OCI-M1 (cell line): ENCODE measurements at places on chromosomes 16 and 17.

GRCh38 chr17:79993390-79994227, 42.1 kb downstream of the TBC1D16 start:
- peak; percentile 40 for DNase-seq

DNA sequence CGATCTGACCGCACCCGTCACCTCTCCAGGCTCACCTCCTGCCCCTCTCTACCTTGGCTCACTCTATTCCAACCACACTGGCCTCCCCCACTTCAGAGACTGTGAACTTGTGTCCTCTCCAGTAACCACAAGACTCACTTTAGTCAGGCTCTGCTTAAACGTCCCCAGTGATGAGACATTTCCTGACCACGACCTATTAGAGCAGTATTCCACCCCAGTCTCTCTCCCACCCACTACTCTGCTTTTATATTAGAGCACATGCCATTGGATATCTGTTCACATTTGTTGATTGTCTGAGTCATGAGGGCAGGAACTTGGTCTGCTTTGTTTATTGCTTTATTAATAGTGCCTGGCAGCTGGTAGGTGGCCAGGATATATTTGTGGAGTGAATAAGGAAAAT, 20.1 kb downstream of the COX11 start:
- DNase-seq, result peak; percentile 40

DNA sequence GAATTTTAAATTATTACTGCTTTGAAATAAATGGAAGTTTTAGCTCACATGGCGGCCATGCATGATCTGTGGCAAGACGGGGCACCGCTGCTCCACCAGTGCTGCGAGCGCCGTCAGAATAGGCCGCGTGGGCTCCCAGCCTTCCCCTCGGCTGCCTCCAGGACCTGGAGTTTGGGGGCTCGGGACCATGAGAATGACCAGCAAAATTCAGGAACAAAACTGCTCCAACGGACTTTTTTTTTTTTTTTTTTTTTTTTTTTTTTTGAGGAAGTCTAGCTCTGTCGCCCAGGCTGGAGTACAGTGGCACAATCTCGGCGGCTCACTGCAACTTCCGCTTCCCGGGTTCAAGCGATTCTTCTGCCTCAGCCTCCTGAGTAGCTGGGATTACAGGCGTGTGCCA, 38.3 kb upstream of the AKAP1 start:
- no peak for DNase-seq

DNA sequence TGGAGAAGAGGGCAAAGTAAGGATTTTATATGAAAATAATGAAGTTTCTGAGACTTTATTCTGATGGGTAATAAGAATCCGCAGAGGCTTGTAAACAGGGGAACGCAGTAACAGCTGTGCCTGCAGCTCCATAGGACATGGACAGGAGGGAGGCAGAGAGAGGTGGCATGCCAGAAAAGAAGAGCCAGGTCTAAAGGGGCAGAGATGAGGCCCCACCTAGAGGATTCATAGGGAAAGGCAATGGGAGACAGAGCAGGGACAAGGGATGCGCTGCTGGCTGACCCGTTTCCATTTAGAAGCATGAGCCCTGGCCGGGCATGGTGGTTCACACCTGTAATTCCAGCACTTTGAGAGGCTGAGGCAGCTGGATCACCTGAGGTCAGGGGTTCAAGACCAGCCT, 340.3 kb upstream of the CDH5 start:
- DNase-seq, result peak; percentile 21

DNA sequence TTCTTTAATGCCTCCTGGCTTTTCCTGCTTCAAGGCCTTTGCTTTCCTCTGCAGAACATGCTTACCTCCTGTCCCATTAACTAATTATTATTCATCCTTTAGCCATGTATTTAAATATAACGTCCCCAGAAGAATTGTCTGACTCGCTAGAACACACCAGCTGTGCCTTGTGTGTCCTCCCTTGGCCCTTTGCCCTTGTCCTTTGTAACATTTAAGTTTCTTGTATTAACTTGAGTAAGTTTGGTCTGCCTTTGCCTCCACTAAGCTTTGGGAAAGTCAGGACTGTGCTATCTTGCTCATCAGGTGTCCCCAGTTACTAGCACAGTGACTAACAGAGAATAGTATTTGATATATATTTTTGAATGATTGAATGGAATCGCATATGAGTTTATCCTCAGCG, 29.6 kb upstream of the ABCA9 start:
- DNase-seq, result no peak

- DNase-seq, result no peak
These were observed 255.6 kb upstream of the HSBP1 start for GRCh38 chr16:83552228-83552627.

- DNase-seq, result no peak
These were observed 1.1 kb upstream of the AKTIP start for GRCh38 chr16:53503991-53504663.

GRCh38 chr17:27635275-27635823, 4.4 kb downstream of the LGALS9 start:
- peak; percentile 93 for DNase-seq

- DNase-seq, result peak; percentile 95
These were observed 149.9 kb downstream of the CLEC16A start for GRCh38 chr16:11094075-11094856.

- peak; percentile 99 for DNase-seq
These were observed 15.4 kb upstream of the NDEL1 start for GRCh38 chr17:8420041-8420934.

GRCh38 chr17:80122926-80123505, 21.6 kb downstream of the GAA start:
- no peak for DNase-seq
